Tibial nerve (tissue), 4 donors: ENCODE measurements at places on chromosomes 5 and 9. TPM values are rescaled to one million over a fixed set of nuclear protein-coding genes. Genes with fewer than 3 reads are reported as not detected.

DNA sequence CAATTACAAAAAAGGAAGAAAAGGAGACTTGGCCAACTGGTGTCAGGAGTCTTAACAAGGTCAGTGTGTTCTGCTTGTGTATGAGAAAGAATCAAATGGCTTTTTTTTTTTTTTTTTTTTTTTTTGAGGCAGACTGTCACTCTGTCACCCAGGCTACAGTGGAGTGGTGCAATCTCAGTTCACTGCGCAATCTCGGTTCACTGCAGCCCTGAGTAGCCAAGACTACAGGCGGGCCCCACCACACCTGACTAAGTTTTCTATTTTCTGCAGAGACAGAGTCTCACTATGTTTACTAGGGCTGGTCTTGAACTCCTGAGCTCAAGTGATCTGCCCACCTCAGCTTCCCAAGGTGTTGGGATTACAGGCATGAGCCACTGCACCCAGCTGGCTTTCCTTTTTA lies 3.1 kb upstream of the IL7R start:
- H3K4me3 ChIP-seq, result no peak overlapping the region
- no peak for DNase-seq
- H3K36me3 ChIP-seq, result no peaks in the 10 kb centered on the region
- no peaks in the 10 kb centered on the region for H3K27me3 ChIP-seq
- peak overlapping the region; percentile 45 for H3K27ac ChIP-seq

DNA sequence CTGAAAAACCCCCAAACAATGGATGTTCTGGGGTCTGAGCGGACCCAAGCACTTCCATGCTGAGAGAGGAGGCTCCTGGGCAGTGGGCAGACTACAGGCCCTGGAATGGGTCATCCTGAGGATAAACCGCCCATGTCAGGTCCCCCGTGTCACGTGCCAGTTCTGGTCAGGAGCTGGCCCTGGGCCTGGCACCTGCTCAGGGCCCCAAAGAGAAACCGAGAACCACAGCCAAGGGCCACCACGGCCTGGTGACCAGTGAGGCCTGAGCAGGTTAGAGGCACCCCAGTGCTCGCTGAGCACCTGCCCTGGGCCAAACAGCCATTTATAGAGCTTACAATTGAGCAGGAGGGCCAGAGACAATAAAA lies 15.8 kb downstream of the LMAN2 start:
- no peaks in the 10 kb centered on the region for H3K27me3 ChIP-seq
- no peak for DNase-seq
- no peak overlapping the region for H3K4me3 ChIP-seq
- no peaks in the 10 kb centered on the region for H3K4me1 ChIP-seq

DNA sequence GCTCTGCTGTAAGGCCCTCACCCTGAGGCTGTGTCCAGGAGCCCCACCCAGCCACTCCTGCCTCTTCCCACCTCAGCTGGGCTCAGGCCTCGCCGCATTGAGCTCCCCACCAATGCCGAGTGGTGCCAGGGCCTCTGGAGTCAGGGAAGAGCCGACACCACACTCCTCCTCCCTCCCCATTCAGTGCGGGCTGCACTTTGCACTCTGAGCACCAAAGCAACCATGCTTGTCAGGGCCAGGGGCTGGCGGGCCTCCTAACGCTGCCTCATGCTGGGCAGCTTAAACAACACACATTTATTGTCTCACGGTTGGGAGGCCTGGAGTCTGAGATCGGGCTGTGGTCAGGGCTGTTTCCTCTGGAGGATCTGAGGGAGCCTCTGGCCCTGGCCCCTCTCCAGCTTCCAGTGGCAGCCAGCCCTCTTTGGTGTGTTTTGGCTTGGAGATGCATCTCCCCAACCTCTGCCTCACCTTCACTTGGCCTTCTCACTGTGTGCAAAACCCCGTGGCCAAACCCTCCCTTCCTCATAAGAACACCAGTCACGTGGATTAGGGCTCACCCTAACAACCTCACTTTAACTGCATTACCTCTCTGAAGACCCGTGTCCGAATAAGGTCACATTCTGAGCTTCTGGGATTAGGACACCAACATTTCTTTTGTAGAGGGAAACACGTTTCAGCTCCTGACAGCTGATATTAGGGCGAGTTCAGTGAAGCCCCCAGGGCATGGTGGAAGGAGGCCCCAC lies 157.8 kb downstream of the MED10 start:
- no peak overlapping the region for H3K27ac ChIP-seq
- DNase-seq, result no peak
- H3K27me3 ChIP-seq, result no peaks in the 10 kb centered on the region
- no peaks in the 10 kb centered on the region for H3K36me3 ChIP-seq
- H3K4me1 ChIP-seq, result no peaks in the 10 kb centered on the region

- no peak overlapping the region for H3K4me3 ChIP-seq
- no peaks in the 10 kb centered on the region for H3K4me1 ChIP-seq
- no peak for DNase-seq
- no peaks in the 10 kb centered on the region for H3K27me3 ChIP-seq
These were observed 183.5 kb upstream of the MAP1B start for GRCh38 chr5:71923755-71924154.

DNA sequence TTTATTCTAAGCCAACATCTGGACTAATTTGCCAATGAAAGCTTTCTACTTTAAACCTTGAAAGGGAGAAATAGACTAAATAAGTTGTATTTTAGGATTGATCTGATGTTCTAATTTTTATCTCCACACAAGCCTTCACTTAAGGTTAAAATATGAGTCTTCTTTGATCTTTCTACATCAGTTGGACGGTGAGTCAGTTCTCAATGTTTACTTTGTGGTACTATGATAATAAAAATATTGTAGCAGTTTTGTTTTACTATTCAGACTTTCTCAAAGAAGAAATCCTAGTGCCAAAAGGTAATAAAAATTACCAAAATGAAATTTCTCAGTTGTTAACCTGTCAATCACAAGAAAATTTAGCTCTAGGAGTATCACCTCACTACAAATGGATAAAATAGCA lies 203.5 kb upstream of the RGMB start:
- H3K4me1 ChIP-seq, result no peaks in the 10 kb centered on the region
- H3K27me3 ChIP-seq, result no peaks in the 10 kb centered on the region
- H3K4me3 ChIP-seq, result no peak overlapping the region
- no peaks in the 10 kb centered on the region for H3K36me3 ChIP-seq
- no peak for DNase-seq

CYLC2 gene
- total RNA-seq, result not detected
